ENCODE measurements at places on chromosomes 12 and 14.

GRCh38 chr12:97386133-97386581 lies 76.4 kb upstream of the RMST start:
- DNase-seq: no peak

GRCh38 chr12:129230995-129231394 lies 377.7 kb downstream of the GLT1D1 start:
- no peak for DNase-seq

DNA sequence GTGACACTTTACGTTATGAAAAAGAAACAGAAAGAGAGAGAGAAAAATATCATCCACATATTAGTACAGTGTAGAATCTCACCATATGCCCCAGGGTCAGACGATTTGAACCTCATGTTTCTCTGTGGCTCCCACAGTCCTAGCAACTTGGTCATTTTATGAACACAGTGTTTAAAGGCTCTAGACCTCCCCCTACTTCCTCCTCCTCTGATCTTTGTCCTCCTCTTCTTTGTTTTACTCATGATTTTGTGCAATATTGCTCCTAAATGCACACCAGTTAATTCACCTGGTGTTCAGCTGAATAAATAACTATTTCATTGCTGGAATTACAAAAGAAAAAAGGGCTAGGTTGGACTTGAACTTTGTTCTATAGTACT lies 18.2 kb downstream of the GLT1D1 start:
- no peak for DNase-seq

- no peak for DNase-seq
Measured at GRCh38 chr12:94049718-94050117, 98.7 kb upstream of the PLXNC1 start.

GRCh38 chr14:94857950-94858349 lies 88.0 kb upstream of the GSC start:
- no peak for DNase-seq

DNA sequence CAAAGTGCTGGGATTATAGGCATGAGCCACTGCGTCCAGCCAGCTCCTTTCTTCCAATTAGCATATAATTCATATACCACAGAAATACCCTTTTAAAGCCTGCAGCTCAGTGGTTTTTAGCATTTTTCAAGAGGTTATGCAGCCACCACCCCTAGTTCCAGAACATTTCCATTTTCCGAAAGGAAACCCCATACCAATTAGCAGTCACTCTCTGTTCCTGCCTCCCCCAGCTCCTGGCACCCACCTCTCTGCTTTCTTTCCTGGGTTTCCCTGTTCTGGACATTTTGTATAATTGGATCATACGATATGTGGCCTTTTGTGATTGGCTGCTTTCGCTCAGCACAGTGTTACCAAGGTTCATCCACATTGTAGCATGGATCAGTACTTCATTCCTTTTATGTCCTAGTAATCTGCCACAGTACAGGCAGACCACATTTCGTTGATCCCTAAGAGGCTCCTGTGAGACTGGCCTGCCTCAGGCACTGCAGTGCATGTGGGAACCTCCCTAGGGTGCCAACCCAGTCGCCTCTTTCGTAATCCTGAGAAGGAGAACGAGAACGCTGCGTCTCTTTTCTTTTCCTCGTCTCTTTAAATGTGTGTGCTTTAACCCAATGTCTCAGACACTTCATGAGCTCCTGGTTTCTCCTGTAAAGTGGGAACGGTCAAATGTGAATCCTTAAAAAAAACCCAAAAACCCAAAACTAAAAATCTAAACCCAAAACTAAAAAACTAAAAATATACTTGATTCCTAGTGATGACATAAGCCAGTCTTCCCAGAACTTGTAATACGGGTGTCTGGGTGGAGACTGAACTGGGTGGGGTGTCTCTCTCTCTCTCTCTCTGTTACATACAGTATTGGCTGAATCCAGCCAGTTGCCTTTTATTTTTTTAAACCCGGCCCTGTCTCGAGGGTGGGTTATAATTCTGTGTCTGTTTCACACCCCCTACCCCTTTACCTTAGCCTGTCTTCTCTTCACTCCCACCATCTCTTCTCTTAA lies 14.7 kb downstream of the AACS start:
- DNase-seq: no peak

GRCh38 chr14:104966981-104967385 lies 11.2 kb downstream of the AHNAK2 start:
- no peak for DNase-seq

DNA sequence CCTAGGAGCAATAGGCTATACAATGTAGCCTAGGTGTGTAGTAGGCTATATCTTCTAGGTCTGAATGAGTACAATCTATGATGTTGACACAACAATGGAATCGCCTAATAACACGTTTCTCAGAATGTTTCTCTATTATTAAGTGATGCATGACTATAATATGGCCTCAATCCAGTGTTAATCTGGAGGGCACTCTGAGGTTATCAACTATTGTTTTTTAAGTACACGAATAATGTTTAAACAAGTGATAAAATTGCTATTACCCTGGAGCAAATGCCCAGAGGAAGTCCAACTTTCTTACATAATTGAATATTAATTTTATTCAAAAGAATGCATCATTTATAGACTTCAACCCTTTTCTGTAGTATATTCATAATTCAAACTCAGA lies 16.4 kb upstream of the CNIH1 start:
- no peak for DNase-seq
